Right ventricle myocardium superior (tissue), 1 donor: ENCODE measurements at places on chromosomes 2 and 18. TPM values are rescaled to one million over a fixed set of nuclear protein-coding genes. Genes with fewer than 3 reads are reported as not detected.

PRSS56 gene
- 0.19 TPM for total RNA-seq

TCF7L1 gene
- total RNA-seq, result 9.3 TPM

SERPINE2 gene
- total RNA-seq, result 6.0 TPM

CCDC148 gene
- total RNA-seq, result 1.0 TPM

CCDC74A gene
- 0.35 TPM for total RNA-seq

MRPL30 gene
- 36.0 TPM for total RNA-seq

BOLL gene
- not detected for total RNA-seq

SERPINB13 gene
- not detected for total RNA-seq

IL1RL1 gene
- total RNA-seq, result 1.3 TPM

WNT6 gene
- total RNA-seq, result 2.6 TPM

C2orf69 gene
- total RNA-seq, result 7.0 TPM

UBXN4 gene
- 62.0 TPM for total RNA-seq

COL4A3 gene
- 5.8 TPM for total RNA-seq
